Midbrain (tissue), 1 donor: ENCODE measurements at places on chromosomes 2 and 18.

DNA sequence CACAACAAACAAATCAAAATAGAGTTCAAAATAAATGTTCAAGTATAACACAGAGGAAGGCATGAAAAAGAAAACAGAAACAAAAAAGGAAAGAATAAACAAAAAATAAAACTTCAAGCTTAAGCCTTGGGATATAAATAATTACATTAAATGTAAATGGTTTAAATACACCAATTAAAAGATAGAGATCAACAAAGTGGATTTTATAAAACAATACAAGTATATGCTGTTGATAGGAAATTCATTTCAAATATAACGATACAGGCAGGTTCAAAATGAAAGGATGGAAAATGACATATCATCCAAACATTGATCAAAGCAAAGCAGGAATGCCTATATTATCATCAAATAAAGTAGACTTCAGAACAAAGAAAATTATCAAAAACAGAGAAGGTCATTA lies 16.7 kb downstream of the EXOC6B start:
- DNase-seq: no peak

GRCh38 chr2:202201220-202202160 lies 36.9 kb downstream of the SUMO1 start:
- DNase-seq: no peak

GRCh38 chr2:133414486-133415209 lies 153.6 kb downstream of the NCKAP5 start:
- no peak for DNase-seq

DNA sequence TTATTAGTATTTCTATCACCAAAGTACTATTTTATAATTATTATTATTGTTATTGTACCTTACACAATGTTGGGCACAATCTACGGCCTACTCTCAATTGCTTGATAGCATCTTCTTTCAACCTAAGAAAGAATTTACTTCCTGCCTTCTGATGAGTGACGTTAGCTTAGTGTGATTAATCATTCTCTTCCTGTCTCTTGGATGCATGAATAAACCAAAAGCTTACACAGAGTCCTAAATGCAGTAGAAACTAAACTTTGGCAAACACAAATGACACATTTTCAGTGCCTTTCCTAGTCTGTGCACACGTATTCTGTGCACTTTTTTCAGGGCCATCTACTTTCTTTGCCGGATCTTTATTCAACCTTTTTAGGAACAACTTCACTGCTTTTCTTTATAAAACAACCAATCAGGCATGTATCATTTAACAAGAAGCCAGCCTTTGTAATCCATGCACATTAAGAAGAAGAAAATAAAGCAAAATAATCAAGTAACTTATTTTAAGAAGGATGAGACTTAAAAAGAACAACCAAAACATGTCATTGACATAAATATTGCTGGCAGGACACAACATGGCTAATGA lies 19.1 kb downstream of the TRAK2 start:
- no peak for DNase-seq

DNA sequence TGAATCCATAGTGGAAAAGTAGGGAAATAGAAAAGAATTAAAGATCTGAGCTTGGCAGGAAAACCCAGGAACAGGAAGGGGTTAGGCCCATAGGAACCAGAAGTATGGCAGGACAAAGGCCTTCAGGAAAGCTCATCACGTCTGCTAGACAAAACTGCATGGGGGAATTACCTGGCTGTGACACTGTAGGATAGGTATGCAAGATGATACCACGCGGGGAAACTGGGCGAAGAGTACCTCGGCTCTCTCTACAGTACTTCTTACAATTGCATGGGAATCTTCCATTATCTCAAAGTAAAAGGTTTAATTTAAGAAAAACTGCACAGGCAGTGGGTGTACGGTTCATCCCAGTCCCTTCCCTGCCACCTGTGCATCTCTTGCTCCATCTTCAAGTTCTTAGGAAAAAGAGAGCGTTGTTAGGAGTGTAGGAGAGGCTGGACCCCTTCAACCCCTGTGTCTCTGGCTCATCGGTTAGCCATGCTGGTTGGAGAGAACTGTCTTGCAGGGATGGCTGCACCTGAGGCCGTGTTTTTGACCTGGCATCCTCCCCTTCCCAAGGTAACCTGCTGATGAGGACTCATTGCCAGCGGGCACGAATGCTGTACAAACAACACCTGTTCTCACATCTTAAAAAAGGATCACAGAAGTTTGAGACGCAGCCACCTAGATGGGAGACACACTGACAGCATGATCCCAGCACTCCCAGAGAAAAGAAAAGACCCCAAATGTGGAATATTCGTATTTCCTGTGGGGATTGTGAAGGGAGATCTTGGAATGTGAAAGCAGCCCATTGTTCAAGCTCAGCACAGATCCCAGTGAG lies 120.5 kb upstream of the COPS8 start:
- DNase-seq: no peak

DNA sequence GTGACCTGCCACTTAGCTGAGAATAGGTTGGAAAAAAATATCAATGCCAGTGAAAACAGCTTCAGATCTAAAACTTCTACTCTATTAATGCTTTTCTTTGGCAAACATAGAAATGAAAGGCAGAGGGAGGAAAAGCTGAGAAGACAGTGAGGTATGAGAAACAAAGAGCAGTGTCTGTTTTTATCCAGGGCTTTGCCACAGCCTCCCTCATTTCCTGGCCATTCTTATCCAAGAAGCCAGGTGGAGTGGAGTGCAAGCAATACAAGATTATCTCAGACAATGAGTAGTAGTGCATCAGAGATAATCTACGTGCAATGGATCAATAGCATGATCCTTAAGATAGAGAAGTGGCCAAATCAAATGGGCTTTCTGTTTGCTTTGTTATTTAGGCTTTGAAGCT lies 808.7 kb upstream of the PIK3C3 start:
- DNase-seq: no peak
